ENCODE measurements at places on chromosomes 5 and 9.

GRCh38 chr5:124056991-124057723 is 545.2 kb downstream of the CSNK1G3 start:
- no peak for DNase-seq

GRCh38 chr9:96136992-96137670 is 164.8 kb downstream of the HSD17B3 start:
- no peak for DNase-seq

DNA sequence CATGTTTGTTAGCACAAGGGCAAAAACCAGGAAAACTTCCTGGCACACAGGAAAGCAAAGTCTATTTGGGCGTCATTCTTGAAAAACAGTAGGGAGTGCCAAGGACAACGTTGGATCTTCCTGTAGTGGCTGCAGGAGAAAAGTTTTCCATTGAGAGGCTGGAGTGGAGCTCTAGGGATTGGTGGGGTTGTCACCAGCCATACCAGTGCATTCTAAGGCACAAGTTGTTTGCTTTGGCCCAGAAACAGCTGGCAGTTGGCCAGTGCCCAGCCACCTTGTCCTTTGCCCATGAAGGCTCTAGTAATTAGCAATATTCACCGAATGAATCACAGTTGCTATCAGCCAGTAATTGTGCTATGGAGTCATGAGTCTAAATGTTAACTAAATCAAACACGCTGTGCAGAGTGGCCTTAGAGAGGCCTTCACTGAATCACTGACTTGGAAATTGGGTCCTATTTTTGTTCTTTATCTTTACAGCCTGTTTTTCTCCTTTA is 26.4 kb downstream of the TNFSF15 start:
- no peak for DNase-seq

- peak; percentile 40 for DNase-seq
Measured at GRCh38 chr9:128899566-128900322, 17.8 kb downstream of the LRRC8A start.

GRCh38 chr5:154465169-154465568 is 12.9 kb downstream of the HAND1 start:
- DNase-seq, result no peak

GRCh38 chr5:17069995-17070511 is 134.0 kb upstream of the MYO10 start:
- no peak for DNase-seq
